Activated T-cell treated with anti-CD3 and anti-CD28 coated beads, Interleukin-2, amount 50 U/mL, for 48 hours (primary cell): ENCODE measurements at places on chromosomes 5 and 9.

GRCh38 chr9:38053697-38054461 is 15.1 kb downstream of the SHB start:
- DNase-seq = no peak

- no peak for DNase-seq
These were observed 2292.6 kb upstream of the C9orf72 start for GRCh38 chr9:29865764-29866313.

DNA sequence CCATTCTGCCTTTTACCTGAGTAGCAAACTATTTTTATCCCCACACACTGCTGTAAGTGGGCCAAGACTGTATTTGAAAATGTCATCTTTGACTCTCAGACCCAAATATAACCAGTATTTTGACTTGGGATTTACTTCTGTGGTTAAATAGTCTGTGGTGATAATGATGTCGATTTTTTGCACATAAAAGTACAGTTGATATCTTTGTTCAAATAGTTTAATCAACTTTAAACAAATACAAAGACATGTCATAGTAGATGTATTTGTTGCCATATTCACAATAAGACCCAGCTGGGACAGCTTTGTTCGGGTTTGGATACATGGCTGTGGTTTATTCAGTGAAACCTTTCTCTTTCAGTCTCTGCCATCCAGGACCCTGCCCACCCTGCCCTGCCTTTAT is 20.4 kb downstream of the NFX1 start:
- DNase-seq = no peak

GRCh38 chr5:84682531-84682930 is 297.9 kb upstream of the EDIL3 start:
- DNase-seq = no peak

DNA sequence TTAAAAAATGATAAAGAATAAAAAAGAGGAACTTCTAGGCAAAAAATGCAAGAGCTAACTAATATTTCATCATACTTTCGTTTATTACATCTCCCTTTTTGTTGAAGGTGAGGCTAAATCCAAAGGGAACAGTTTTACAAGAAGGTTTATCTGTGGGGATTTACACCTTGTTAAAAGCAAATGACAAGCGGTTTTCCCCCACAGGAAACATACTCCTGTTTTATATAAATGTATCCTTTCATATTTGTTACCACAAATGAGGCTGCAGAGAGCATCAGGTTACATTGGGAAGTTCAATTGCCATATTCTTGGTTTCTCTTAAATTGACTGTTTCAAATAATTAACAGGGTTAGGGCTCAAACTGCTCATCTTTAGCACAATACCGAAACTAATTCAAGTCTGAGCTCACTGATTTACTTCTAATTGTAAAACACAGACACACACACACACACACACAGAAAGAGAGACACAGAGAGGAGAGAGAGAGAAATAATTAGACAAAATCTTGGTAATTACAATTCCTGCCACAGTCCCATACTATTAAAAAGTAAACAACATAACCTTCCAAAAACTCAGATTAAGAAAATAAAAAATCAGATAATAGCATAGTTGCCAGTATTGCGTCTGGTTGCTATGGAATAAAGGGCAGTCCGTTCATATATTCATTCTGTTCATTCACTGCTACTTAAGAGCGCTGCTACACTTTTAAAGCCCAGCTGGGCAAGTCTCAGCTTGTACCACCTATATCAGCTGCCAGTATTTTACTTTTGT is 17.1 kb downstream of the RFX3 start:
- DNase-seq = no peak

DNA sequence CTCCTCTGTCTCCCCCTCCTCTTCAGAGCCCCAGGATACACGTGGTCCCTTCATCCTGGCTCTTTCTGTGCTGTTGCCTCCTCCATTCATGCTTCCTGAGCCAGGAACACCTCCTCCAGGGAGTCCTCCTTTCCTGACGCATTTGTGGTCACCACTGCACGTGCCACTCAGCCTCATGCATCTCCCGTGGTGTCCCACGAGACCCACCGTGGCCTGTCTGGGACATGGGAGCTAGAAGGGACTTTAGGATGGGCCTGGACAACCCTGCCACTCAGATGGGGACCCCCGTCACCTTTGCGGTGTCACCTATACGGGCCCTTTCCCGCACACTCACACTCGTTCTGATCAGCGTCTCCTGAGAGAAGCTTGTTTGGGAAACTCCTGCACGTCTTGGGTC is 6.7 kb downstream of the GLIPR2 start:
- DNase-seq = no peak

GRCh38 chr5:89437450-89438435 is 554.8 kb upstream of the MEF2C start:
- no peak for DNase-seq

DNA sequence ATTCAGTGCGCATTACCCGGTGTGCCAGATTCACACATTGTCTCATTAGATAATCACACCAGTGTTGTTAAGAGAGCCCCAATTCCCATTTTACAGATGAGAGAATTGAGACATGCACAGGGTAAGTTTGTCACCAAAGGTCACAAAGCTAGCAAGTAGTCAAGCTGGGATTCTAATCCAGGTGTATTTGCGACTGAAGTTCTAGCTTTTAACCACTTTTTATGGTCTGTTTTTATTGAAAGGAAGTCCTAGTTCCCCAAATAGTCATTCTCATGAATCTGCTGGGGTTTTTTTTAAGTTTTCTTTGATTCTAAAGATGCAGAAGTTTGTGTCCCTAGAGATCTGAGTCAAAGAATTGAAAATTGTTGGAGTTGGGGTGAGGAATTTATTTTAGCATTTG is 136.5 kb downstream of the DPYSL3 start:
- no peak for DNase-seq

DNA sequence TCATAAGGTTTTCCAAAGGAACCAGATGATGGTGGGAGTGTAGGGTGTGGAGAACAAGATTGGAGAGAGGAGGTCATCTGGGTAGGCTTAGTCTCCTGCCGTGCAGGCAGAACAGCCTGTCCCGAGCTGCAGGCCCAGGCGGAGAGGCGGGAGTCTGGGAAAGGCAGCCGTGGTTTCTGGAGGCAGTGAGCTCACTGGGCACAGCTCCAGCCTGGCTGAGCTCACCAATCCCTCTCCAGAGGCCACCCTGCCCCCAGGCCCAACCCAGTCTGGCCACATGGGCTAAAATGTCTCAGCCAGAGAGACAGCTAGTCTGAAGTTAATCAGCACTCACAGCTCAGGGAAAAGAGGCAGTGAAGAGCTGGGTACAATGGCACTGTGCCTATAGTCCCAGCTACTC is 12.3 kb downstream of the P4HA2 start:
- DNase-seq = no peak

- DNase-seq = no peak
These were observed 190.3 kb downstream of the TLE1 start for GRCh38 chr9:81499021-81499454.

DNA sequence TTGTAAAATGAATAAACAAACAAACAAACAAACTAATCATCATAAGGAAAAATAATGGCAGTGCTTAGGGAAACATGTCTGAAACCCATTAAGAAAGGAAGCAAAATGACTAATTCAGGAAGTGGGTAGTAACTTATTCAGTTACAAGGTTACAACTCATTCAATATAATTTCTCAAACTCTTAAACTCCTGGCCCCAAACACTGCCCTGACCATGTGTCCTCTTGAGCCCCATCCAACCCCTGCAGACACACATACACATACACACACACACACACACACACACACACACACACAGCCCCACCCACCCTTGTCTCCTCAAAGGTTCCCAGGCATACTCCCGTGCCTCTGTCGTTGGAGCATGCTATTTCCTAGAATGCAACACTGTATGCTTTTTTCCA is 193.9 kb downstream of the SEC61B start:
- no peak for DNase-seq
